ENCODE measurements at places on chromosomes 16 and 17.

DNA sequence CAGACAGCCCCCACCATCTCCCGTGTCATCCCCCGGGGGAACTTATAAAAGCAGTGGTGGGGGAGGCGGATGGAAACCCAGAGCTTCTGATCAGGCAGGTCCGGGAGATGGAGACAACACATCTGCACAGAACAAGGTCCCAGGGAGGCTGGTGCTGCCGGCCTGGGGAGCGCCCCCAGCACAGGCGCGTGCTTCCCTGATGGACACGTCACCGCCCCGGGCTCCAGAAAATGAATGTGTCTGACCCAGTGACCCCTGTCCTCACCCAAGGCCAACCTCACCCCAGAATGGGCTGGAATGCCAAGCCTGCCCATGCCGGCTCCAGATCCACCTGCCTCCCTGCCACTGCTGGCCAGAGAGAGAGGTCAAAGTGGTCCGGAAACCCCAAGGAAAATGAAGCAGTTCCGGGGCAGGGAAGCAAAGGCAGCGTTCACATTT is 12.5 kb downstream of the SLC7A5 start:
- DNase-seq = no peak

- no peak for DNase-seq
Measured at GRCh38 chr17:9898812-9899211, 6.3 kb downstream of the RCVRN start.

- peak; percentile 37 for DNase-seq
Measured at GRCh38 chr17:29567554-29568330, 759 bp upstream of the TP53I13 start.

DNA sequence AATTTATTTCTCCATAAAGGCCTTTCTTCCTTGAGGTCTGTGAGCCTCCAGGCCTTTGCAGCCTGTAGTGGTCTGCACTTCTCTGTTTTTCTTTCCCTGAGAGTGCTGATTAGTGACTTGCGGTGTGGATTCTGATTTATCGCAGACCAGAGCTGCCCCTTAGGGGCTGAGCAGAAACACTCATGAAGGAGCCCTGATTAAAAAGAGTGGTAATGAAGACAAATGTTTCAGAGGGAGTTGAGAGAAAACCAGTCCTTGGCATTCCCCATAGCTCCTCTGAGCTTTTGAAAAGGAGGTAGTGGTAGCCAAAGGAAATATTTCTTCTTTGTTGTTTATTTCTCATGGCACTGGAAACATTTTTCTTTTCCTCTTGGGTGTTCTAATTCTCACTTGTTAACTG is 268.1 kb upstream of the TBX2 start:
- no peak for DNase-seq

DNA sequence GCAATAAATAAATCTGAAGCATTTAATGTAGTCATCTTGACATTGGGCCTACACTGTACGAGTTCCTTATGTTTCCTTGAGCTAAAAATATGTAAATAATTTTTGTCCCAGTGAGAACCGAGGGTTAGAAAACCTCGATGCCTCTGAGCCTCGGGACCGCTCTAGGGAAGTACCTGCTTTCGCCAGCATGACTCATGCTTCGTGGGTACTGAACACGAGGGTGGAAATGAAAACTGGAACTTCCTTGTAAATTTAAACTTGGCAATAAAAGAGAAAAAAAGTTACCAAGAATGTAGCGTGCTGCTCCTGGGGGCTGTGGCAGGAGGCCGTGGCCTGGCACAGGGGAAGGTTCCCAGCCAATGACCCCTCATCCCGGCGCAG is 74.1 kb downstream of the SOCS1 start:
- DNase-seq = no peak

GRCh38 chr16:90046971-90047713 is 27.9 kb upstream of the DBNDD1 start:
- DNase-seq = no peak

DNA sequence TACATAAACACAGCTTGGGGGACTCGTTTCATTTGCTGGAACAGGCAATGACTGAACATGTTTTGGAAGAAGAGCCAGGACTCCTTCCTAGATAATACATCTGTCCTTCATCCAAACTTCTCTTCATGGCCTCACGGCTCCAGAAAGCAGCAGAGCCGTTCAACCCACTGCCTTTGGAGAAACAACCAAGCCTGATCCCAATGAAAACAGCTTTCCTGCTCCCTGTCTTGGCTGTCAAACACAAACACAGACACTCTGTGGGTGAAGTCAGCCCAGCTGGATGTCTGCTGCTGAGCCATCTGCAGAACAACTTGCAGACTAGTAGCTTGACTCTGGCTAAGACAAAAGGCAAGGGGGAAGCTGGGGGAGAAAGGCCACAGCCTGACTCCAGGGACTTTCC is 345.1 kb upstream of the PSMD7 start:
- no peak for DNase-seq

- DNase-seq = no peak
Measured at GRCh38 chr16:53337294-53337693, 97.0 kb upstream of the RBL2 start.

DNA sequence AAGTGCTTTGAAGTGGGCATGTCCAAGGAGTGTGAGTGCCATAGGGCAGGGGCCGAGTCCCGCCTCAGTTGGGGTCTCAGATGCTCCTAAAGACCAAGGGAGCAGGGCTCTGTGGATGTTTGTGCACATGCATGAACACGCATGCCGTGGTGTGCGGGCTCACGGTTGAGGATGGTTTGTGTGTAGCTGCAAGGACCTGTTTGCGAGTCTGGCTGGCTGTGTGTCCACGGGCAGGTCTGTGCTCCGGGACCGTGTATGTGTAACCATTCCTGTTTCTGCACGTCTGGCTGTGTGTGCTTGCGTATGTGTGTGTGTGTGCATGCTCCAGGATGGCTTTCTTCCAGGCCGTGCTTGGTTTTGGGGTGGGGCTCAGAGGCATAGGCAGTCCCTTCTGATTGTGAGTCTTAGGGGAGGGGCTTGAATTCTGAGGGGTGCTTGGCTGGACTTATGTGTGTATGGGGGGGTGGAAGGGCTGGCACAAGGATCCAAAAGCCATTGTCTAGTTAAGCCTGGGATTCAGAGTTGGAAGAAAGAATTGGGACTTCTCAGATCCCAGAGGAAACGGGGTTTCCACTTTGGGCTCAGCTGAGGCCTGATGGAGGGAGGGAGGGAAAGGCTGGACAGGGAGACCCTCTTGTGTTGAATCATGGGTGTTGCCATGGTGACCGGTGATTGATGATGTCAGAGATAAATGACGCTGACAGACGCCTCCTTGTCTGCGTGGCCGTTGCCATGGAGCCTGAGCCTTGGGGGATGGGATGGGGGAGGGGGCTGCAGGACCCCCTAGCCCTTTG is 14.4 kb downstream of the GJD3 start:
- no peak for DNase-seq

DNA sequence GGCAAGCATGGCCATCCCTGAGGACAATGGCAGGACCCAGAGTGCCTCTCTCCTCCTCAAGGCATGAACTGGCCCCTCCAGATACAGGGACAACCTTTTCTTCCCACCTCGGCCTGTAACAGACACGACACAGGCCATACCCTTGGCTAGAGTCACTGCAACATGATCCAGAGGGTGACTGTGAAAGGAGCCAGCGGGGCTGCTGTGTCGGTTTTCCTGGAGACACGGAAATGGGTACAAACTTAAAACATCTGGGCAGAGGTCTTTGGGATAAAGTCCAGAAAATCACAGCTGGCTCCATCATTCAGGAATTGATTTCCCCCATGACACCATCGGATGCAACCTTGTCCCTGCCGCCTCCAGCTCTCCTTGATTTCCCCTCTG is 5.3 kb downstream of the CEP295NL start:
- no peak for DNase-seq

DNA sequence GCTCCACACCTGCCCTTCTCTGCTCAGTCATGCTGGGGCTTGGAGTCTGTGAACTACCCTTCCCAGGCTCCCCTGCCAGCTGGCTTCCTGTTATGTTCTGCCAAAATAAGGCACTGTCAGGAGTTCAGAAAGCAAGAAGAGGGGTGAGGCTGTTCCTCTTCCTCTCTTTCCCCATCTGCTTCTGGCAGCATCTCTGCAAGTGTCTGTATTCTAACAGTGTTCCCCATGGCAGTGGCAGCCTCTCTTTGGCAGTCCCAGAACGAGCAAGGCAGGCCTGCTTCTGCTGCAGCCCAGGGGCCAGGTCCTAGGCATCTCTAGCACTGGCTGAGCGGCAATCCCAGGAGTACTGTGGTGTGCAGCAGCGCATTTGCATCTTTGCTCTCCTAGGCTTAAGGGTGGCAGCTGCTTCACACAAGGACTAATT is 219.1 kb downstream of the STX8 start:
- DNase-seq = no peak

- no peak for DNase-seq
Measured at GRCh38 chr16:75552951-75553350, 3.1 kb downstream of the TMEM231 start.

GRCh38 chr16:27315333-27316037 is 1.7 kb downstream of the IL4R start:
- no peak for DNase-seq

- no peak for DNase-seq
Measured at GRCh38 chr16:89261691-89262563, 44.4 kb downstream of the ZNF778 start.

DNA sequence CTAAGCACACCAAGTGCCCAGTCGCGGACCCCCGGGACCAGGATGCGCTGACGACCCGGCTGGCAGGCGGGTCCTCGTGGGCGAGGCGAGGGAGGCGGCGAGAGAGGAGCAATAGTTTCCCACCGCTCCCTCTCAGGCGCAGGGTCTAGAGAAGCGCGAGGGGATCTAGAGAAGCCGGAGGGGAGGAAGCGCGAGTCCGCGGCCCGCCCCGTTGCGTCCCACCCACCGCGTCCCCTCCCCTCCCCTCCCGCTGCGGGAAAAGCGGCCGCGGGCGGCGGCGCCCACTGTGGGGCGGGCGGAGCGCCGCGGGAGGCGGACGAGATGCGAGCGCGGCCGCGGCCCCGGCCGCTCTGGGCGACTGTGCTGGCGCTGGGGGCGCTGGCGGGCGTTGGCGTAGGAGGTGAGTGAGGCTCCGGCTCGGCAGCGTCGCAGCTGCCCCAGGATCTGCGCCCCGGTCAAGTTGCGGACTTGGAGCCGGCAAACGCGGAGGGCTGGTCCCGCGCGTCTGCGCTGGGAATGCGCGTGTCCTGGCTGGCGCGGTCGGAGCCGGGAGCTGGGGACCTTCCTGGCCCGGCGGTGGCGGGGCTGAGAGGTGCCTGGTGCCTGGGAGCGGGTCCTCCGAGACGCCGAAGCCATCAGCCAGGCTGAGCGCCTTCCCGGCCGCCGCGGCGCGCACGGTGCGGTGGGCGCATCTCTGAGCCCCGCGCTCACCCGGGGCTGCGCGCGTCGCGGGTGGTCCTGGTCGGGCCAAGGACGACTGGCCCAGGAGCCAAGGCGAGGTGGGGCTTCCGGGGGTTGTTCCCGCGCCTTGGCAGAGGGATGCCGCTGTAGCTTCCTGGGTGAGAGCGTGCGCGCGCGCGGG is at the start of gene ITGB3:
TSS of gene ITGB3 (plus strand) at position 287 of the 862 bp plus-strand sequence. CDS start at position 322, 35 bp downstream.
- DNase-seq = peak; percentile 68

GRCh38 chr17:58020401-58020800 is 13.4 kb upstream of the SRSF1 start:
- DNase-seq = peak; percentile 58

GRCh38 chr17:7856011-7856810 is 1.1 kb downstream of the NAA38 start:
- no peak for DNase-seq

DNA sequence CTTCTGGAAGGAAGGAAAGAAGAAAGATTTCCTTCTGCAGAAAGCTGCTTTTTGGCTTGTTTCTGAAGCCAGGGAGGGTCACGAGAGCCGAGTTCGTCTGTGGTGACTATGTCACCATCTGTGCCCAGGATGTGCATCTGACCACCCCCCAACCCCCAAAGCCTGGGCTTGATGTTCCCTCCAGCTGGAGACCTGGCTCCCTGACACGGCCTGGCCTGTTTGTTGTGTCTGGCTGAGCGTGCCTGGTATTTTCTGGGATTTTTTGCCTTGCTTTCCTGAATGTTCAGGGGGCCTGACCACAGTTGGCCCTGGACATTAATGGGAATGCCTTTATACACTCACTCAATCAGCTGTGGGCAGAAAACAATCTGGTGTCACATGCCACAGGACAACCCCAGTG is 38.9 kb downstream of the LGALS9 start:
- no peak for DNase-seq

DNA sequence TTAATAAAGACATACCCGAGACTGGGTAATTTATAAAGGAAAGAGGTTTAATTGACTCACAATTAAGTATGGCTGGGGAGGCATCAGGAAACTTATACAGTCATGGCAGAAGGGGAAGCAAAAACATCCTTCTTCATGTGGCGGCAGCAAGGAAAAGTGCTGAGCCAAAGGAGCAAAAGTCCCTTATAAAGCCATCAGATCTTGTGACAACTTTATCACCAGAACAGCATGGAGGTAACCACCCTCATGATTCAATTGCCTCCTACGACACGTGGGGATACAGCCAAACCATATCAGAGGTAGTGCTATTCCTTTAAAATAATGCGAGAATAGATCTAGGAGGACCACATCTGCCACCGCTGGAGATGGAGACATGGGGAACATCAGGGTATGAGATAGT is 9.0 kb downstream of the C16orf54 start:
- no peak for DNase-seq

DNA sequence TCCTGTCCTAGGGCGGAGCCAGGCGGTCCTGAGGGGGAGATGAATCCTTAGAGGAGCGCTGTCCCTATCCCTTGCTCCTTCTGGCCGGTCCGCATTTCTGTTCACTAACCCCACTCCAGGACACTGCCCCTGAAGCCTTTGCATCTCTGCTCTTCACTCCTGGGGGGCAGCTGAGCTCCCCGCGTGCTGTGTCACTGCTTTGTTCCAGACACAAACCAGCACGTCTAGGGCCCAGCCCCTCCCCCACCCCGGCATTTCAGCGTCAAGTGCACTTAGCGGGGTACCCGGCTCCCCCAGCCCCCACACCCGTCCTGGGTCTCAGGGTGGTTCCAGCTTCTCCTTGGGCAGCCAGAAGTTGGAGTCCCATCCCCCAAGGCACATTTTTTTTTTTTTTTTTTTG is 8.9 kb downstream of the CORO6 start:
- no peak for DNase-seq

- DNase-seq = no peak
Measured at GRCh38 chr16:85098565-85098964, 13.7 kb downstream of the CIBAR2 start.

DNA sequence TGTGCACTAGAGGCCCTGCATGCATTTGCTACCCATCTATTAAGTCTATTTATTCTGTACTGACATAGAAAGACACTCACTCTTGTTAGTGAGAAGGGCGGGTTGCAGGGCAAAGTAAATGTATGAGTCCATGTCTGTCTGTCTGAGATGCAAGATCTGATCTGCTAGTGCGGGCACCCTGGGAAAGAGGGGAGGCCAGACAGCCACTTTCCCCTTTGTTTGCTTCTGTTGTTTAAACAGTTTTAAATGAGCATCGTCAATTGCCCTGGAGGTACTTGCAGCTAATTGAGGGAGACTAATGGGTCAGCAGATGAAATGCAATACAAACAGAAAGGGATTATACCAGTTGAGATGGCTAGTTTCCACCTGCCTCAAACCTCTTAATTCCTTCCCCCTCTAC is 24.9 kb downstream of the SCNN1G start:
- peak; percentile 88 for DNase-seq

Measured in COR-L47 (cell line).